ENCODE measurements at places on chromosomes 6 and 20.

- no peak for DNase-seq
These were observed 536.8 kb downstream of the EYS start for GRCh38 chr6:65170273-65170672.

- no peak for DNase-seq
These were observed 83.5 kb upstream of the SCAF8 start for GRCh38 chr6:154649721-154650120.

DNA sequence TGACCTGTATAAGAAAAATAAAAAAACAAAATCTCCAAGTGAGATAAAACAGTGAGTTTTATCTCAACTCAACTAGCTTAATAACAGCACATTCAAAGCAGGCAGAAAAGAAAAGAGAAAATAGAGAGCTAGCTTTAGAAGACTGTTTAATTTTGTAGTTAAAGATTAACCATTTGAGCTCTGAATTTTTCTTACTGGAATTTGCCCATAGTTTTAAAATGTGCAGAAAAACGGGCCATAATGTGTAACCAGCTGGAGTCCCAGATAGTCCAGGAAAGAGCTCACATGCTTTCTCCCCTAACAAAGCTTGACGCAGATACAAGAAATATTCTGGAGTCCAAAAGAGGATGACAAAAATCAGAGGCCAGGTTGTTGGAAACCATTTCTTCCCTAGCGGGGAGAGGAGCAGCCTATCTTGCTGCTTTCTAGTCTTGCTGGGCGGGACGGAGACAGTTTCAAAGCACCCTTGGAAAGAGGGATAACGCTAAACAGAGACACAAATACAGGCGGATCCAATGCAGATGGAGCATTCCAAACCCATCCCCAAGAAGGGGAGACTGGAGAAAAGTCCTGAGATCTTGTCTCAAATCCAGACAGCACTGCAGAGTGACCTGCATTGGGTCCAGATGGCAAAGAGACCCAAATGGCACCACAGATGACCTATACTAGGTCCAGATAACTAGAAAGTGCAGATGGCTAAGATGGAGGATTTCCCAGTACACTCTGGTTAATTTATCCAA, 16.1 kb downstream of the TTK start:
- no peak for DNase-seq

GRCh38 chr20:17816804-17817587, 117.2 kb downstream of the BANF2 start:
- DNase-seq, result peak; percentile 50

- DNase-seq, result peak; percentile 20
These were observed 46.4 kb upstream of the POU3F2 start for GRCh38 chr6:98787961-98788360.

- no peak for DNase-seq
These were observed 71.1 kb downstream of the HDDC2 start for GRCh38 chr6:125230674-125231073.

DNA sequence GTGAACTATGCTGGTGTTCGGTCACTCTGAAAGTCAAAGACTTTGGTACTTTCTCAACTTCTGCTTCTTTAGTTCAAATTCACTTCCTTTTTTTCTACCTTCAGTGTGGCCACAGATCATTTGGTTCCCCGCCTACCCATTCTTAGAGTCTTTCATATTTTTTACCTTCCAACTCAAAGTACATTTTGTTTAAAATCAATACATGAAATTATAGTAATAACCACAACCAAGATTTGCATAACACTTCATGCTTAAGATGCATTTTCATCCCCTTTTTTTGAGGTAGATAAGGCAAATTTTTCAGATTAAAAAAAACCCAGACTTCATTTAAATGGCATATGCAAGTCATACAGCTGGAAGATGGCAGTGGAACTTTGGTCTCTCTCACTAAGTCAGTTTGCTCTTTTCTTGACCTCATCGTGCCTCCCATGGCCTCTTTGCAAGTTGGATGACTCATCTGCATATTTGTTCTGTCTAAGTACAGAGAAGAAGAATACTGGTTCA, 11.9 kb upstream of the CNR1 start:
- DNase-seq, result no peak

DNA sequence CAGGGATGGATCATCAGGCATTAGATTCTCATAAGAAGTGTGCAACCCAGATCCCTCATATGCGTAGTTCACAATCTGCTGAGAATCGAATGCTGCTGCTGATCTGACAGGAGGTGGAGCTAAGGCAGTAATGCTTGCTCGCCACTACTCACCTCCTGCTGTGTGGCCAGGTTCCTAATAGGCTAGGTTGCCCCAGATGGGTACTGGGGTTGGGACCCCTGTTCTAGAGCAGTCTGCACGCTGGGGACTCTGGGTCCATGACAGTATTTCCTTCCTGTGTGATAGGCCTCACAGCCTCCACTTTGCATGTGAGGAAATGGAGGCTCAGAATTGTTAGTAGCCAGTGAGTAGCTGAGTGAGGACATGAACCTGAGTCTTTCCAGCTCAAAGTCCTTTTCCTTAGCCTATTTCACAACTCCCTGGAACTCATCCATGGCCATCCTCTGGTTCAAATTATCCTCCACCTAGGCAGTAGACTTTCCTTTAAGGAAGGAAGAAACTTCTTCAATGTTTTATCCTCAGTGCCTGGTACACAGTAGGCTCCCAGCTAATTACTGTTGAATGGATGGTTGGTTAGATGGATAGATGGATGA, 117.2 kb downstream of the SYCP2 start:
- no peak for DNase-seq

DNA sequence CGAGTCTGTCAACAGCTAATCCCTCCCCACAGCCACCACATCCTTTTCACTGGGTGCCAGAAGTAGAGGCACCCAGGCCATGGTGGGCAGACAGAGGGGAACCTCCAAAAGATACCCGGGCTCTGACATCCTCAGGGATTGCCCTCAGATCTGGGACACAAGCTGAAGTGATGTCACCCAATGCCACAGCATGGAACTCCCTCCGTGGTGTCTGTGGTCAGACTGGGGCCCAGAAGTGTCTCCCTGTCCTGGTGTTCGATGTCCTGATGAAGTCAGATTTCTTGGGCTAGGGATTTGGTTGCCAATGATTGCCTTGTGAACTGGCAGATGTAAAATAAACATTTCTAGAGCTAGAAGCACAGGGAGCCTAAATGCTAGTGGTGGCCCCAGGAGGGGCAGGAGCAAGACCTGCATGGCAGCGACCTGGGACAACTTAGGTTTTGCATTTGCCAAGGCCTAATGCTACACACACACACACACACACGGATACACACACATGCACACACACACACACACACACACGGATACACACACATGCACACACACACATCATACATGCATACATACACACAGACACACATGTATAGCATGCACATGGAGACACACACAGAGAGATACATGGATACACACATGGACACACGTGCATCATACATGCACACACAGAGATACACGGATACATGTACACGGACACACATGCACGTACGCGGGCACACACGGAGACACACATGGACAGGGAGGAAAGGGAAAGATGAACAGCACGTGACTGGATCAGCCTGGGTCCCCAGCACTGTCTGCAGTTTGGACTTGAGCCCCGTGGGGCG, 221.0 kb downstream of the NFATC2 start:
- DNase-seq, result no peak

- DNase-seq, result no peak
These were observed 76.3 kb downstream of the PERP start for GRCh38 chr6:138030872-138031271.

DNA sequence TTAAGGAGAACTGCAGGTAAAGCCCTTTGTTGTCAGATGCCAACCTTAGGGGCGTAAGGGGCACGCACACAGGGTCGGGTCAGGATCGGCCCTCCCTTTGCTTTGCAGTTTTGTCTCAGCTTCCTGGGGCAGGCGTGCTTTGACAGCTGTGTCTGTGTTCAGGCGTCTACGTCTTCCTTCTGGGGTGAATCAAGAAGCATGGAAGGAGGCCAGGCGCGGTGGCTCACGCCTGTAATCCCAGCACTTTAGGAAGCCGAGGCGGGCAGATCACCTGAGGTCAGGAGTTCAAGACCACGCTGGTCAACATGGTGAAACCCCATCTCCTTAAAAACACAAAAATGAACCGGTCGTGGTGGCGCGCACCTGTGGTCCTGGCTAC, 1.3 kb downstream of the ZGPAT start:
- DNase-seq, result no peak

- no peak for DNase-seq
These were observed 5.2 kb downstream of the HAO1 start for GRCh38 chr20:7935027-7935551.

GRCh38 chr20:10653599-10654249, 20.1 kb downstream of the JAG1 start:
- no peak for DNase-seq

- no peak for DNase-seq
These were observed 15.0 kb downstream of the KCNK5 start for GRCh38 chr6:39214120-39214813.

GRCh38 chr20:36173451-36173933, 19.0 kb downstream of the EPB41L1 start:
- DNase-seq, result peak; percentile 29

DNA sequence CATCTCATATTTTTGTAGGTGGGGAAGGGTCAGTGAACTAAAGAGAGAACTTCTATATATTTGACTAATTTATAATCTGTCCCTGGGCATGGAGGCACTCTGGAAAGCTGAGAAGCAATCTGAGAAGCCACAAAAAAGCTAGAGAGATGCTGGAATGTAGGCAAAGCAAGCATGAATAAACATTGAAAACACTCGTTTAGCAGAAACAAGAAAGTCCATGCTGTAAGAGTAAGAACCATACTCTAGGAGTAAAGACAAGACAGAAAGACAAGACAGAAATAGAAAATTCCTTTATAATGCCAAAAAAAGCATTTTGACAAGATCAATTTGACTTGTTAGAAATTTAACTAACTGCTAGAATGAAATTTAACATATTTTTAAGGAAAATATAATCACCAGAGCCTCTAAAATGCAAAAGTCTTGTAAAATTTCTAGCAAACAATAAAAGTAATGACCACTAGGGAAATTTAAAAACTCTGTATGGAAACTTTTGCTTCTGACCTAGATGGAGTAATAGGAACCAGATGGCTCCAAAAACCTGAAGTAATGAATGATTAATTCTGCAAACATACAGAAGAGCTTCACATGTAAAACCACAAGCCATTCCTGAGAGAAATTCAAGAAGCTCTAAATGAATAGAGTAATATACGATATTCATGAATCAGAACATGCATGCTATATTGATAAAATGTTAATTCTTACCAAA, 625.7 kb upstream of the PTCHD4 start:
- DNase-seq, result no peak

DNA sequence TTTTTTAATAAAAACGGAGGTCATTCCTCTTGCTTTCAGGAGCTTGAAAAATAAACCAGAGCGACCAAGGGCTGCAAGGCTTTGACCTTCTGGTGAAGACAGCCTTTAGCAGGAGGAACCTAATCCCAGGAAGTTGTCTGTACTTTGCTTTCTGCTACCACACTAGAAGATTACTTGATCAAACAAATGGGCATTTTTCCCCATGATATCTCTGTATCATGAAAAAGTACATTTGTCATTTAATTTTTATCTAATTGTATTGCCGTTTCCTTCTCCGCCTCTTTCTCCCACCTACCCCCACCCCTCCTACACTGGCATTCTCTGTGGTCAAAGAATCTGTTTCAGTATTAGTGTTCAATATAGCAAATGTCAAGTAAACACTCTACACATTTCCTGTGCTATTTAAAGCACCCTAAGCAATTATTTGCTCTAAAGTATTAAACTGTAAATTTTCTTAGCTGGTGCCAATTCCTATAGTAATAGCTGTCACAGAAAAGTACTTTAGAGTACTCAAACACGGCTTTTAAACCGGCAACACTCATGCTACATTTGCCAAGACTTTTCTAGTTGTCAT, 29.7 kb downstream of the ATXN1 start:
- no peak for DNase-seq

- DNase-seq, result peak; percentile 72
These were observed 43.6 kb downstream of the FGD2 start for GRCh38 chr6:37048851-37049757.

GRCh38 chr6:38806833-38807232, 91.7 kb downstream of the DNAH8 start:
- no peak for DNase-seq

DNA sequence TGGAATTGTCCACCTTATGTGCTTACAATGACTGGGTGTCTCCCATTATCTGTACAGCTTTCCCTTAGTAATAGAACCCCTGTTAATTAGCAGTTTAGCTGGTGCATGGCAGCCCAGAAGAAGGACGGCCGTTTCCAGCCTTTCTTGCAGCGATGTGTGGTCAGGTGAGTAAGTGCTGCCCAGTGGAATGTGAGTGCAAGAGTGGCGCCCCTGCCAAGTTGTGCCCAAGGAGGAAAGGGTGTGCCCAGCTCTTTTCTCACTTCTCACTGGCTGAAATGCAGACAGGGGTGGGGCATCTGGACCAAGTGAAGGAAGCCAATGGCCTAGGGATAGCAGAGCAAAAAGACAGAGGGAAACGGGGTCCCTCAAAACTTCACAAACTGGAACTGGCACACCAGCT, 296.8 kb downstream of the PREX1 start:
- DNase-seq, result no peak

- DNase-seq, result no peak
These were observed 204.5 kb downstream of the SYNDIG1 start for GRCh38 chr20:24673678-24674570.

GRCh38 chr20:49750611-49751396, 37.1 kb upstream of the B4GALT5 start:
- no peak for DNase-seq

- peak; percentile 61 for DNase-seq
These were observed 41.6 kb downstream of the C6orf15 start for GRCh38 chr6:31070711-31071197.

DNA sequence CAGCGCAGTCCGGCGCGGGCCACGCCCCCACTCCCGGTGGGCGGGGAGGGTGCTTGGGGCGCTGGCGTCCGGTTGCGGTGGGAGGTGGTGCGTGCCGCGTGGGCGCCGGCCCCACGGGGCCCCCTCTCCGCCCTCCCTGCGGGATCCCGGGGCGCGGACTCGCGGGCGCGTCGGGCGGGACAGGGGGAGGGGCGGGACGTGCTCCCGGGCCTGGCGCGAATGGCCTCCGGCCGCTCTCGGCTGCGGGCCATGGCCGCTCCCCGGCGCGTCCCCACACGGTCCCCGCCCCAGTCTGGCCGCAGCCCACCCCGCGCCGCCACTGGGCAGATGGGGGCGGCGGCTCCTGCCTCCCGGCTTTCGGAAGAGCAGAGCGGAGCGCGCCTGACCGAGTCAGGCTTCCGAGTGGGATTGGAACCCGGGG, 771 bp upstream of the PPP1R3G start:
- DNase-seq, result no peak

- no peak for DNase-seq
These were observed 251.2 kb downstream of the TBC1D7 start for GRCh38 chr6:13077117-13077516.

DNA sequence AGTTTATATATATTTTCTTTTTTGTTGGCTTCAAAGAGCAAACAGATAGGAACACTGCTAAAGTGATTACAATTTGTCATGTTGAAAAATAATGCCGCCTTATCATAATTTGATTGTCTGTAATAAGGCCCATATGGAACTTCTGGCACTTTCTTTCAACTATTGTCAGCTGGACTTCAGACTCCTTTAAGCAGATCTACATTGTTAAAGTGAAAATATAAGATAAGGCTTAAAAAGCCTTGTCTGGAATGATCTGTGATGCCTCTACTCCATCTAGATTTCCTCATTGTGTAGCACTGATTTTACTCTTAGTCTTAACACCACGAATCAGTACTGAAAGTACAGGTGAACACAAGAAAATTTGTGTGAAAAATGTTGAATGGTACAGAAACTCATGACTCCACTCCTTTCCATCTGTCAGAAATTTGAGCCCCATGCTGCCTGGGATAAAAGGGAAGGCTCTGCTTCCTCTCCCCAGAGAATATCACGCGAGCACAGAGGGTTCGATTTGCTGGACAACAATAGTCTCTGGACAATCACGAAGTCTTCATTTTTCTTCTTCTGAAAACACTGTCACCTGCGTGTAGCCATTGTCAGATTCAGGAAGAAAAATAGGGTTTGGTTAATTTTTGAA, 56.0 kb downstream of the BCAS1 start:
- DNase-seq, result no peak

All from femur (tissue), 1 donor.